ENCODE measurements at places on chromosomes 1 and 21.

DNA sequence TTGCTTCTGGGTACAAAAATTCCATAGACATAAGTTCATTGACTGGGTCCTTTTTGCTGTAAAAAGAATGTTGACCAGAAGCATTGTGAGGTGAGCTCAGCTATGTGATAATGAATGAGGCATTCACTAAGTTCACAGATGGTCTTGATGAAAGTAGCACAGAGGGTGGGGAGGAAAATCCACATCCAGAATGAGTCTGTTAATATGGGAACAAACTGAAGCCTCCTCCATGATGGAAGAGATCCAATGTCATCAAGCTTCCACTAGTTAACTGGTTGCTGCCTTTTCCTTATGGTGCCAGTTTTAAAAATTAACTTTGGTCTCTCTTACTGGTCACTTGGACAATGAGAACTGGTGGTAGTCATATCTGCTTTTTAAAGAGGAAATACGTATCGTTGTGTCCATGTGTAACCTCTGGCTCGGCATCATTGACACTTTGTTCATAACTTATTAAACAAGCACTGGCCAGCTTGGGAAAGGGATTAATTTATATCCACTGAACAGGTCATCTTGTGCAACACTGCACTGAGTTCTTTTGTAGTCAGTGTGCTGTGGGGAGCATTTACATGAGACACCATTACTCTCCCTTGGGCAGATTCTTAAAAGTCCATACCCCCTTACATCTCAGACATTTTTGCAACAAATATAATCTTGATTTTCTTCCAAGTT, 88.6 kb downstream of the ADAMTS1 start:
- no peak for DNase-seq

DNA sequence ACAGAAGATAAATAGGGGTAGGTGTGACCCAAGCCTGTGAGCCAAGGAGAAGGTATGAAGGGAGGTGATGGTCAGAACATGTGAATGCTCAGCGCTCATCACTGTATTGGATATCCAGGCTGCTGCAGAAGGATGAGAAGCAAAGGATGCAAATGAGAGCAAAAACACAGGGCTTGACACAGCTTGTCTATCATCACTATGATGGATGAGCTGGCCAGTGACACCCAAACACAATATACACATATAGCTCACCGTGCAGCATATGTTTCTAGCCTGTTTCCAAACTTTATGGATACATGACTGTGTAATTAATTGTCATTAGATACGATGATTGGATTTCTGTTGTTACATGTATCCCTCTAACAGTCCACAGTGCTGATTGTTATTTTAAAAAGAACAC, 13.8 kb upstream of the HMGN1 start:
- DNase-seq, result no peak

GRCh38 chr1:43317817-43318471, 17.2 kb downstream of the TIE1 start:
- no peak for DNase-seq

DNA sequence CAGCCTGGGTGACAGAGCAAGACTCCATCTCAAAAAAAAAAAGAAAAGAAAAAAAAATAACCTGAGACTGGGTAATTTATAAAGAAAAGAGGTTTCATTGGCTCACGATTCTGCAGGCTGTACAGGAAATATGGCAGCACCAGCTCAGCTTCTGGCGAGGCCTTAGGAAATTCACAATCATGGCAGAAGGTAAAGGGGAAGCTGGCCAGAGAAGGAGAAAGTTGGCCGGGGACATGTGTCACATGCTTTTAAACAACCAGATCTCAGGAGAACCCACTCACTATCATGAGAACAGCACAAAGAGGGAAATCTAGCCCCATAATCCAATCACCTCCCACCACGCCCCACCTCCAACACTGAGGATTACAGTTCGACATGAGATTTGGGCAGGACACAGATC, 125.3 kb downstream of the DISP1 start:
- no peak for DNase-seq

- no peak for DNase-seq
Observed at GRCh38 chr1:214720561-214720960, 117.6 kb downstream of the CENPF start.

DNA sequence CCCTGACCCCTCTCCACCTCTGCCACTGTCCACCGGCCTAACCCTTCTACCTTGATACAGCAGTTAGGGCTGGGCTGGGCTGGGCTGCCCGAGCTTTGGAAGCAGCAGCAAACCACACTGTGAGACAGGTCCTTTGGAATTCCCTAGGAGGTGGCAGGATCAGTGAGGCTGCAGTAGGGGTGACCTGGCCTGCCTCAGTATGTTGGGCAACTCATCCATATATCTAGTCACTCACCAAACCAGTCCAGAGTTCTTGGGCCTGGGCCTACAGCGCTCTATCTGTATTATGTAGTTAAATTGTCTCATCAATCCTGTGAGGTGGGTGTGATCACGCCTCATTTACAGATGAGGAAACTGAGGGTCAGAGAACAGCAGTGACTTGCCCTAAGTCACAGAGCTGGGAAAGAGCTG, 13.3 kb upstream of the SYNC start:
- DNase-seq, result no peak

DNA sequence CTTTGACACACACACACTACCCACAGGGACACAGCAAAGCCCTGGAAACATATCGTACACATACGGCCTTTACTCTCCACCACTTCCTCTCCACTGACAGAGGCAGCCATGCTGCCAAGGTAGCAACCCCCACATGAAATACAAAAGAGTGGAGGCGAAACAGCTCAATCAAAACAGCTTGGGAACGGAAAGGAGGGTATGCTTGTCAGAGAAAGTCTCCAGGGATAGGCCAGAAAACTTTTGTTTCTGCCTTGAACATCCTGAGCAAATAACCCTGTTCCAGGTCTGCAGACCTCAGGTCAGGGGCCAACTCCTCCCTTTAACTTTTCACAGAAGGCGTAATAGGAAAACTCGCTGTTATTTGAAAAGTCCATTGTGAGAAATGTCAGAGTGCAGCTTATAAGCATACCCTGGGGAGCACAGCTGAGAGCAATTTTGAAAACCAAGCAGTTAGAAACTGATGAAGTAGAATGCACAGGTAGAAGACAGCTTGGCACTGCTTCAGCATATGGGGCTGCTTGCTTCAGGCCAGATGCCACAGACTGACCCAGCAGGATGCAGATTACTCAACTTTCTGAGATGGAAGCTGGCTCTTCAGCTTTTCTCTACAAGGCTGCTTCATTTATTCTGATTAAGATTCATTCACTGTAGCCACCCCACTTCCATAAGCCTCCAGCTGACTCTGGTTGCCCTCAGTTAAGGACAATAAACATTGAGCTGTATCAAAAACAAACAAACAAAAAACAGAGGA, 18.0 kb downstream of the KIAA0319L start:
- DNase-seq, result no peak

- DNase-seq, result no peak
Observed at GRCh38 chr1:15011661-15012060, 141.9 kb upstream of the TMEM51 start.

GRCh38 chr1:95308276-95309030, 74.4 kb downstream of the RWDD3 start:
- DNase-seq, result no peak

GRCh38 chr1:94843430-94843829, 23.3 kb downstream of the SLC44A3 start:
- DNase-seq, result no peak

DNA sequence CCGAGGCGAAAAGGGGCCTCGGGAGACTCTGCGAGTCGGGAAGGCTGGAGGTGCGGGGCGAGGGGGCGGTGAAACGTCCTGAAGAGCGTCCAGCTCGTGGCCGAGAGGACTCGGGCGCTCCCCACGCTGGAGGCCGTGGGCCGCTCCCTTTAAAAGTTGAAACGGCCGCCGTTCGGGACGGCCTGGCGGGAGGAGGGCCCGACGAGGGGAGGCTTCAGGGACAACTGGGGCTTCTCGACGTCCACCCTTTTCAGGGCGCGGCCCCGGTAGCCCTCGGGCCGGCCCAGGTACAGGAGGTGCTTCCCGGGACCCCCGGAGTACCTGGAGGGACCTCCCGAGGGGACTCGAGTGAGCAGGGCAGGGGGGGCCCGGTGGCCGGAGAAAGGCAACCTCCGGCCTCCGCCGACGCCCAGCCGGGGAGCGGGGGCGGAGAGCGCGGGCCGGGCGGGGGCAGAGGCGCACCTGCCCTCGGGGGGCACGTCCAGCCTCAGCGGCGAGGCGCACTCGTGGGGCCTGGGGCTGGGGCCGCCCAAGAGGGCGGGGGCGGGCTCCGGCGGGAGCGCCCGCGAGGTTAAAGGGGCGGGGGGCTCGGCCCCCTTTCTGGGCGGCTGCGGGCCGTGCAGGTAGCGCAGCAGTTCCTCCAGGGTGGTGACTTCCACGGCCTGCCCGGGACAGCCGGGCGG, 14.0 kb downstream of the SEMA6C start:
- DNase-seq, result no peak

DNA sequence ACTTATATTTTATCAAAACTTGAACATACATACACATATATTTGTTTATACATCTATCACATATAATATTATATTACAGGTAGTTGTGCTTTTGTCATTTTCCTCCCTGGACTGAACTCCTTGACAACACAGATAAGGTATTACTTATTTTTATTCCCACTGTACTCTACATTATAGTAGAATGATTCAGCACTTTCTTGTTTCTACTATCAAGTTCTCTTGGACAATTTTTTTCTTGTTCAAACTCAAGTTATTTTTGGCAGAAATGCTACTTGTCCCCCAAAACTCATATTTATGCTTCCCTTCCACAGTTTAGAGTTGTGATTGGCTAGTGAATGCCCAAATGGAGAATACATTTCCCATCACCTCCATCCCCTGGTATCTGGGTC, 10.8 kb upstream of the PTPRC start:
- no peak for DNase-seq

DNA sequence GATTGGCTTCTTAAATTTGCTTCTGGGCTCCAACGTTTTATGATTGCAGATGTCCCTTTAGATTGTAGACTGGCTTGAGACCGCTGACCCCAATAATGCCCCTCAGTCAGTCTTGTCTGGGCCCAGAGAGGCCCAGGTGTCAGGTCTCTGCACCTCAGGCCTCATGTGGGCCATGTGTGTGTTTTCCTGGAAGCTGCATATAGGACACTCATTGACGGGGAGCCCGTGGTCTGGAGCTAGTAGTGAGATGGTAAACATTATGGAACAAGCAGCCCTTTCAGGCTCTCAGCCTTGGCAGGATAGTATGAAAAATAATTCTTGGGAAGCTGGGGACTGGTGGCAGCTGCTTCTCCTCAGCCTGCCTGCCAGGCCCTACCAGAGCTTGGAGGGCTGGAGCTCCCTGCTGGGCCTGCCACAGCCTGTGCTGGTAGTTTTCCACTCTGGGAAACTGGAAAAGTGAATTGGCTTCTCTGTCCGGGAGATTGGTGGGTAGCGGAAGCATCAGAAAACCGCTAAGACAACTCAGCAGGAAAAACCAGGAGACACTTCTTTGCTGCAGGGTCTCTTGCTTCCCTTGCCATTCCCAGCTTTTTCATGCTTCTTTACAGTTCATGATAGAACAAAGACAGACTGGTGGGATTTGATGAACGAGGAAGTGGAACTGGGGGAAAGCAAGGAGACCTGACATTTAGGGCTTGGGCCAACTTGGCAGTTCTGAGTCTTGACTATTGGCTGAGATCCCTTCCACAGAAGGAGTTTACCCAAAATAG, 57.8 kb upstream of the HSD17B7 start:
- DNase-seq, result no peak

DNA sequence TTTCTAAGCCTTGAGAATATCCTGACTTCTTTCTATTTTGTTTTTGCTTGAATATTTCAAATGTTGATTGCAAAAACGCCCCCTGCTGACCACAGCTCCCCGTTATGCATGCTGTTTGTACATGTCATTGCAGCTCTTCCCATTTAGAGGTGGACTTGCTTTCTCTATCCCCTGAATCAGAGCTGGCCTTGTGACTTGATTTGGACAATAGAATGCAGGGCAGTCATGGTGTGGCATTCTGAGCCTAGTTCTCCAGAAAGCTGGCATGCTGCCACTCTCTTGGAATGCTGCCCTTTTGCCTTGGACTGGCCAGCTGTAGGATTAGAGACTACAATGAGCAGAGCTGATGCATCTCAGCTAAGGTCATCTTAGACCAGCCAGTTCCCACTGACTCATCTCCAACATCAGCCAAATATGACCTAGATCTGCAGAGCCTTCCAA, 1561.5 kb downstream of the MRPL39 start:
- no peak for DNase-seq

- no peak for DNase-seq
Observed at GRCh38 chr21:35091496-35091895, 42.4 kb upstream of the RUNX1 start.

DNA sequence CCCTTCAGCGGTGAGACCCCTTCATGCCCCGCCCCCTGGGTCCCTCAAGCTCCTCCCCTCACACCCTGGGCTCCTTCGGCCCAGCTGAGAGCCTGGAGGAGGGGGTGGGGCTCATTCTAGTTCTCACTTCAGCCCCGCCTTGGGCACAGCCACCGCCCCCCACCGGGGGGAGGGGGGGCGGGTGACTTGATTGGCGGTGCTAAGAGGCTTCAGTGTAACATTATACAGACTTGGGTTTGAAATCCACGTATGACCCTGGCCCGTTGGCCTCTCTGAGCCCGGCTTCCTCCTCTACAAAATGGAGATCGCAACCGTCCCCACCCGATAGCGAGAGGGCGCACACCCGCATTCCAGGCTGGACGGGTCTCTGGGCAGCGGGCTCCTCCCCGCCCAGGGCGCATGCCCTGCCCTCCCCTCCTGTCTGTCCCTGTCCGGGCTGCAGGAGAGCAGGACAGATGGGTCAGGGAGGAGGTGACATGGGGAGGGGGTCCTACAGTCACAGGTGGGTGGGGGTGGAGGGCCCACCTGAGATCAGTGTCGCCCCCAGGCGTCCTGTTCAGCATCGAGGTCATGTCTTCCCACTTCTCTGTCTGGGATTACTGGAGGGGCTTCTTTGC, 5.1 kb downstream of the CLCNKB start:
- peak; percentile 31 for DNase-seq

DNA sequence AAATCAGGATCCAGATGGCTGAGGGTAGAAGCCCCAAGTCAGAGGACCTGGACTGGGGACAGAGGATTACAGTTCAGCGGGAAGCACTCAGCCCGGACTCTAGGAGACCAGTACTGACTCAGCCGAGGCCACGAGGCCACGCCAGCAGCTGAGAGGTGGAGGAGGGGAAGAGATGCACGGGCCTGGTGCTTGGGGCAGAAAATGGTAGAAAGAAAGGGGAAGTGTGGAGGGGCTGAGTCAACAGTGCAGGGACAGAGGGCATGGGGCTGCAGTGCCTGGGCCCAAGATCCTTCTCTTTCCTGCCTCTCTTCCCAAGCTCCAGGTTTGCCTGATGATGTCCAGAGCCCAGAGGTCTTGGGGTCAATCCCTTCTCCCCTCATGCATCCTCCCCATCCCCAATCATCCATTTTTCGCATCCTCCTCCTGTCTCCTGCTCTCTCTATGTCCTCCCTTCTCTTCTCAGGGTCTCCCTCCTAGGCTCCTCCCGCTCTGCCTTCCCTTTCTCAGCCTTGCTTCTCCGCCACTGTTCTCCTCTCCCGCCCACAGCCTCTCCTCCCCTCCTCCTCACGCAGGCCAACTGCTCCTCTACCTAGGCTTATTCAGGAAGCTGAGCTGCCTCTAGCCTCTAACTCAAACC, 7.7 kb downstream of the ARHGEF2 start:
- peak; percentile 78 for DNase-seq

GRCh38 chr1:81733480-81733879, 67.3 kb upstream of the ADGRL2 start:
- DNase-seq, result no peak

GRCh38 chr1:228007801-228008341, 1.1 kb downstream of the WNT3A start:
- no peak for DNase-seq
